ENCODE measurements at places on chromosomes 3 and 15. TPM values are rescaled to one million over a fixed set of nuclear protein-coding genes. Genes with fewer than 3 reads are reported as not detected.

Gene WDR93
- not detected for total RNA-seq

DNA sequence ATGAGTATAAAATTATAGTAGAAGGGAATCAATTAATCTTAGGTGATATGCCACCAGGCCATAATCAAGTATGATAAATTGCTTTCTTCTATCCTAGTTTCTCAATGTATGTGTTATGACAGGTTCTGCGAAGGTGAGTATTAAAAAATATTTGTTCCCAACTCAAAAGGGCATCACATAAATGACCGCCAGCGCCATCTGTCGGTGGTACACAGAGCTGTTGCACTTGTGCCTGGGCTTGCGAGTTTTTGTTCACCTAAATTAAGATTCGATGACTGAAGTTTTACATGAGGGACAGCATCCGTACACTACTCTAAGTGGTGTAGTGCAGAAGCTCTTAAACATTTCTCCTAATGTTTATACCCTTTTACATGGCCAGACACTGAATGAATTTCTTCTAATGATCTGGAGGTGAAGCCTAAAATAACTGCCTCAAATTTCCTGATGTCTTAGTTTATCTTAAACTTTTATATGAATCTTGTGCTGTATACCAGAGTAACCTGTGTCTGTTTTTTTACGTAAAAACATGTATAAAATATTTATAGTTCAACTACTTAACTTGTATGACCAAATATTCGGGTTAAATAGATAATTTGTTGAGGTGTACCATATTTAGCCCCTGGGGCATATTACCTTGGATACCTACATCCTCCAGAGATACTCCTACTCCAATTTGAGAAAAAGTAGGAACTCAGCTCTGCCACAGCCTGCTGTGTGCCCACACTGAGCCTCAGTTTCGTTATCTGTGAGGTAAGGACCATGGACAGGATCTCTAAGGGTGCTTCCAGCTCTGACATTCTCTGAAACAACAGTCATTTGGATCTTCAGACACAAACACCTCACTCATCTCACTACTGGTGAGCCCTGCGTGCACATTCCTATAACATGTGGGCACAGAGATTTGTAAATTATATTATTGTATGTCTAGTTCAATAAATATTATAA is 365.6 kb downstream of the MAGI1 start:
- peak; percentile 50 for DNase-seq

DNA sequence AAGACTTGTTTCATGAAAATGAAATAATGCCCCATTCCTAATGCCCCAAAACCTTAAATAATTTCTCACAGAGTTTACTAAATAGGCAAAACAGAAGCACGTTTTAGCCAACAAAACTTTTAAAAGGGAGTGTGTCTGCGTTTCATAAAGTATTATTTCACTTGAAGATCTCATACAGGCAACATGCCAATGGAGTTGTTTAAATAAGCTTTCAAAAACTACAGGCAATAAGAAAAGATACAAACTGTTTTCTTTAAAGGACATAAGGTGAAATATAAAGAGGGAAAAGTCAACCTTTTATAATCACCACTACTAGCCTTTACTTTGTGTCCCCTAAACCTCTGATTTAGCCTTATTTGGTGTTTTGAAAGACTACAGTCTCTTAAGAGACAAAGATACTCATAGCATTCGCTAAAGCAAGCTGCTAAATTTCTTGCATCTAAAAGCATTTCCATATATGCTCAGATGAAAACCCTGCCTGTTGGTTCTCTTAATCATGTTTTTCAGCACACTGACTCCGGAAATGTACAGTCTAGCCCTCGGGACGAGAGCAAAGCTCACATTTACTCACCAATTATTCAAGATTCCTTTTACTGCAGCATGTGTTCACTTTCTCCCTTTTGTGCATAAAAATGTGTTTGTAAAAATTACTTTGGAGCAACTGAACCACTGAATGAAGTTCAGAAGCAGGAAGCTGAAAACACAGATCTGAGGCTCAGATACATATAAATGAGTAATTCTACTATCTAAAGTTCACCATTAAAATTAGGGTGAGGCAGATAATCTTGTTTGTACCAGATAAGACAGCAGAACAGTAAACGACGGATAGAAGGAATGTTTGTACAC is 119.0 kb downstream of the GOLIM4 start:
- DNase-seq: no peak

GRCh38 chr15:58362262-58362922 is 69.4 kb upstream of the LIPC start:
- no peak for DNase-seq

- no peak for DNase-seq
Measured at GRCh38 chr3:51953445-51953844, 1.7 kb upstream of the GPR62 start.

DNA sequence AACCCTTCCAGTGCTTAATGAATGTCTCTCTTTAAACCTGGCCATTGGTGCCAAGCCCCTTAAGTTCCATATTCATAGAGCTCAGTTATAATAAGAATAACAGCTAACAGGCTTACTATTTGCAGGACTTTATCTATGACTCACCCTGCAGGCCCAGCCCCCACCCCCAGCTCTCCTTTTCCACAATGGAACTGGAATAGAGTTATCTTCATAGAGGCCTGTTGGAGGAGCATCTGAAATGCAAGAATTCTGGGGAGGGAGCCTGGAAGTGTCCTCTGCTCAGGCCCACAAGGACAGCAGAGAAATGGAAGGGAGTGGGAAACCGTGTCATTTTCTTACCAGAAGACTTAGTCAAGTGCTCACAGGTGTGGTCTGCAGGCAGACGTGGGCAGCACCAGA is 52.8 kb downstream of the SEMA5B start:
- DNase-seq: no peak

Data from H9 (cell line).